ENCODE measurements at places on chromosomes 4 and X.

- DNase-seq, result no peak
Observed at GRCh38 chrX:71396576-71396975, 30.4 kb downstream of the TAF1 start.

GRCh38 chrX:113929004-113929403 lies 654.9 kb upstream of the HTR2C start:
- DNase-seq, result no peak

- no peak for DNase-seq
Observed at GRCh38 chrX:95903490-95903889, 781.2 kb upstream of the DIAPH2 start.

- DNase-seq, result no peak
Observed at GRCh38 chr4:149835280-149835679, 19.6 kb upstream of the IQCM start.

DNA sequence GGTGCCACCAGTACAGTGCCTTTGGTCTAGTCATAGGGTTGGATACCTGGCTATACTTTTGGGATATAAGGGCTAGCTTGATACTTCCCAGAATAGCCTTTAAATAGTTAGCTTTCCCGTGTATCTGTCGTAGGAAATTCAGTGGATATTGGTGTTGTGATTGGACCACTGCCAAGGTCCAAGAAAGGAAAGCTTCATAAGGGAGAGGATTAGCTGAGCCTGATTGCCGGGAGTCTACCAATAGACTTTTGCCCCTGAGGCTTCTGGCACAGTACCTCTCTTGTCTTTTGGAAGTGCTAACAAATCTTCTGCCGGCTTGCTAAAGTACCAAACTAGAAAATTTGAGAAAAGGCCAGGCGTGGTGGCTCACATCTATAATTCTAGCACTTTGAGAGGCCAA lies 350.6 kb downstream of the CHIC1 start:
- no peak for DNase-seq

DNA sequence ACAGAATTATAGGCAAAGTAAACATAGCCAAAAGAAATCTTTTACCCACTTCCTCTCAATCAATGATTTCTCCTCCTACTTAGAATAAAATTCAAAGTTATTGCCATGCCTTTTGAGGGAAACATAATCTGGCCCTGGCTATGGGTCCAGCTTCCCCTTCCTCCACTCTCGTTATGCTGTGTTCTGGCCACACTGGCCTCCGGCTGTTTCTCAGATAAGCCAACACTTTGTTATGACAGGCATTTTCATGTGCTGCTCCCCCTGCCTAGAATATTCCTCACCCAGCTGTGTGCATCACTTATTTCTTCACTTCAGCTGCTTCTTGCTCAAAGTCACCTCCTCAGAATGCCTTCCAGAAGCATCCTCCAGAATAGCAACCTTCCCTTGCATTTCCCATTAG lies 386.6 kb upstream of the AADAT start:
- no peak for DNase-seq

Measured in activated CD8-positive, alpha-beta memory T cell treated with anti-CD3 and anti-CD28 coated beads for 4 hours (primary cell).